ENCODE measurements at places on chromosomes 5 and 9.
A peak's percentile ranks its signal among the peaks of the same experiment; 100 is the strongest.

- no peak for DNase-seq
Observed at GRCh38 chr5:66322786-66323528, 178.9 kb downstream of the SREK1 start.

DNA sequence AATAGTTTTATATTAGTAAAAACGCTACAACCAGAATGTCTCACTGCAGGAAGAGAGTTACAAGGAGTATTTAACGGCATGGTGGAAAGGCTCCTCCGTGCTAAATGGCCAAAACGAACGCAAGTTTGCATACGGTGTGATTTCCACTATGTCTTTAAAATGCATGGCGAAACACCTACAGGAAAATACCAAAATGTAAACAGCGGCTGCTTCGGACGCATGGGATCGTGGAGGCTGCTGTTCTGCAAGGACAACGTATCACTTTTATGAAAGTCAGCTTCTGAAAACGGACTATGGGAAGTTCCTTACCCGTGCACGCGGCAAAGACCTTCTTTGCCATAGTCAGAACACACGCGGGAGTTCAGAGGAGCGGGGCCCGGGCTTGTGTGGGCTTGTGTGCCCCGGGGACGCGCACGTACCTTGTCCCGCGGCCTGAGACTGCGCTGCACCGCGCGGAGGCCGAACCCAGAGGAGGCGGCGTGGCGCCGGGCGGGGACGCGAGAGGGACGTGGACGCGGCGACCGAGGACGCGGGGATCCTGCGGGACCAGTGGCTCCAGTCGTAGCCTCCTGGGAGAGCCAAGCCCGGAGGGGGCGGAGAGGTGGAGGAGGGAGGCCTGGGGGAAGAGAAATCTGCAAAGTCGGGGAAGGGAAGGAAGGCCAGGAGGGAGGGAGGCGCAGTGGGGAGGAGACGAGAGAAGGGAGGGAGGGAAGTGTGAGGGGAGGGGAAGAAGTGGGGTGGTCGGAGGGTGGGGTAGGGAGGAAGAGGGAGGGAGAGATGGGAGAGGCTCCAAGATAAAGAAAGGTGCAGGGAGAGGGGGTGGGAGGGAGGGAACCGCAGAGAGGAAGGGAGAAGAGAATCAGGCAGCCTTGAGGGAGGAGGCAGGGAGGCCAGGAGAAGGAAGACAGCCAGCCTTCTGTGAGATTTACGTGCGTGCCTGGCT is at the start of gene CMBL:
CMBL (minus strand) TSS at position 697 of the 943 bp plus-strand sequence. CDS start 17,140 bp downstream, outside the sequence.
- peak; percentile 38 for DNase-seq

DNA sequence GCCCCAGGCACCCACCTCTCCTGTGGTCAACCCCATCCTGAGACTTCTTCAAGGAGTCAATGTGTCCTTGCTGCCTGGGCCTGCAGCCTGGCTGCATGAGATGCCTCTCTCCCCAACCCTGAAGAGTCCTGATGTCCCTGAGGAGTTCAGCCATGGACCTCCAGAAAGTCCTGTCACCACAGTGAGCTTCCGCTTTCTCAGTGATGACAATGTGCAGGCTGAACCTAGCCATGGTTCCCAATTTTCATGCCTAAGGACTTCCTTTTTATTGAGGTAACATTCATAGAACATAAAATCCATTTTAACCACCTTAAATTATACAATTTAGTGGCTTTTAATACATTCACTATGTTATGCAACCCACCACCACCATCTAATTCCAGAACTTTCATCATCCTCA is 29.1 kb downstream of the DAP start:
- DNase-seq: no peak

GRCh38 chr5:16510098-16510497 is 44.5 kb upstream of the ZNF622 start:
- no peak for DNase-seq

- no peak for DNase-seq
Observed at GRCh38 chr9:10479172-10479571, 133.6 kb downstream of the PTPRD start.

DNA sequence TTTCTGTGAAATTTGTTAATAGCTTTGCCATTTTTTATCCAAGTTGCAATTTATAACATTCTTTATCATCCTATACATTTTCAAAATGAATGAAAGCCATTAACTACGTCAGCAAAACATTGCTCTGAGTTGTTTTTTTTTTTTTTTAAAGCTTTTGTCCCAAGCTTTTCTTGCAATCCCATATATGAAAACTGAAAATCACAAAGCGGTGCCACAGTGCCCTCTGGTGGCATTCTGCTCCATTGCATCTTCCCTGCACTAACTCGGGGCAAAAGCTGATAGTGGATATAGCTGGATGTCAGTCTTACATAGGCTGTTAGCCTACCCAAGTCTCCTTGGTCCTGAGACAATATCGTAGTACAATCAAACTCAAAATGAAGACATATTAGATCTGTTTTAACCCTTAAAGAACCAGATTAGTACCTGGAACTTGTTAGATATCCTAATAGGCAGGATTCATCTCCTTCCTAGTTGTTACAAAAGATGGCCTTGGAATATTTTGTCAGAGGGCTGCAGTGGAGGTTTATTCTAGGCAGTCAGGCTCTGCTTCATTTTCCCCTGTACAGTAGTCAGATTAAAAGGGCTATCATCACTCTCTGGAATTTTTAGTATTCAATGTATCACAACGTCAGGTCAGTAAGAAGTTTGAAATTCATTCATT is 669.9 kb downstream of the PTPRD start:
- DNase-seq: peak; percentile 44

- no peak for DNase-seq
Observed at GRCh38 chr5:138466900-138467710, 1.8 kb downstream of the EGR1 start.

GRCh38 chr9:28270156-28270555 is 696.9 kb upstream of the C9orf72 start:
- DNase-seq: no peak

DNA sequence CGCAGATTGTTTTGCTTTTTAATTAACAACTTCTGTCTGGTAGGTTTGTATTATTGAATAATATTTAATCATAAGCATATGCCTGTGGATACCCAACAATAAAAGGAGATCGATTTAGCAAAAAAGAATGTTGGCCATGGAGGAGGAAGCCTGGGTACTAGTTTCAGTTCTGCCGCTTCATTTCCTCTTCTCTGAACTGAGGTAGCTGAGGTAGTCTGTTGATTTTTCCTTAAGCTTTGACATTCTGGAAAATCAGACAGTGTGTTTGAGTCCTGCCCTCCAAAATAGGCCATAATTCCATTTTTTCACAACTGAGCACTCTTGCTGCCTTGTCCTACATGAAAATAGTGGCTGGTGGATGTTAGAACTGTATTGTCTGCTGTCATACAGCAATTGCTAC is 6.0 kb upstream of the GPR21 start:
- no peak for DNase-seq

DNA sequence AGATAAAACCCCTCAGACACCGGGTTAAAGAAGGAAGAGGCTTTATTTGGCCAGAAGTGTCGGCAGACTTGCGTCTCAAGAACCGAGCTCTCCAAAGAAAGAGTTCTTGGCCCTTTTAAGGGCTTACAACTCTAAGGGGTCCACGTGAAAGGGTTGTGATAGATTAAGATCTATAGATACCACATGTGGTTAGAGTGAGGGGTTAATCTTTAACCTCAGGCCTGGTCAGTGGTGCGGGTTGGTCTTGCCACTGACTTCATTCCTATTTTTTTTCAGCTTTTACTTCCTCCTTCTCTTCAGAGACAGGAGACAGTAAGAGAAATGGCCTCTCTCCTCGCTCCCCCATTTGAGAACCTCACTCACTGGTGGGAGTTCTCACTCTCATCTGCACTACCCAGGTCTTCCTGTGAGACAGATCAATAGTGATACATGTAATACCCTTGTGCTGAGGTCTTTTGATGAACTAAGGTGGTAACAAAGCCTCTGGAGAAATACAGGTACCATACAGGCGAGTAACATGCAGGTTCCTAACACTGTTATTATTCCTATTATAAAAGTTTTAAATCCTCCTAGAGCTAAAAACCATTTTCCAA is 52.4 kb upstream of the COX7C start:
- DNase-seq: no peak

- DNase-seq: no peak
Observed at GRCh38 chr9:112241491-112241890, 66.4 kb upstream of the SUSD1 start.

DNA sequence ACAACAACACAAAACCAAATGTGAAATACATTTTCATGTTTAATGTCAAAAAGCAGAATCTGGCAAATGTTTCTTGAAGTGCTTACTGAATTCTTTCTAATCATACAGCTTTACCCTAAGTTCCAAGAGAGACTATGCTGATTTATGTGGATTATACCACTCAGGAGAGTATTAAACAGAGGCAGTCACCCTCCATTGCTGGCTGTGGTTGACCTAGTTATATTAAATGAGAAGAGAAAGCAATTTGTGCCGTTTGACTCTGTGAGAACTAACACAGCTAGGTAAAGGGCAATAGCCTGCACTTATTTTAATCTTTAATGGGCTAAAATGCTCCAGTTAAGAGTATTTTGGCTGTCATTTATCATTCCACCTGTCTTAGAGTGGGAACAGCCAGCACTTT is 62.6 kb downstream of the ELL2 start:
- no peak for DNase-seq

DNA sequence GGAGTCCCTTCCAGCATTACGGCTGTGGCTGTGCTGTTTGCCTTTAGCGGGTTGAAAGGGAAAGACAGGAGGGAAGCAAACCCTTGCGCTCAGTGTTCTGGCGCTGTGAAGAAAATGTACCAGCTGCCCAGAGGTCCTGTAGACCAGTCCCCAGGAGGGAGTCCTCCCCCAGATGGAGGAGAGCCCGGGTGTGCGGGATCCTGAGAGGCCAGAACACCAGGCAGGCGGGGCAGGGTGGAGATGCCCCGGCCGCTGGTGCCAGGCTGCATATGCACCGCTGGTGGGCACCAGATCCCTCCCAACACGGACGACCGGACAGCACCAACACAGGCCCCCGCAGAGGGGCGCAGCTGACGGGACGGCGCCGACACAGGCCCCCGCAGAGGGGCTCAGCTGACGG is 37.2 kb upstream of the SLC9A3 start:
- DNase-seq: no peak

- no peak for DNase-seq
Observed at GRCh38 chr9:134419684-134420076, 93.4 kb downstream of the RXRA start.

DNA sequence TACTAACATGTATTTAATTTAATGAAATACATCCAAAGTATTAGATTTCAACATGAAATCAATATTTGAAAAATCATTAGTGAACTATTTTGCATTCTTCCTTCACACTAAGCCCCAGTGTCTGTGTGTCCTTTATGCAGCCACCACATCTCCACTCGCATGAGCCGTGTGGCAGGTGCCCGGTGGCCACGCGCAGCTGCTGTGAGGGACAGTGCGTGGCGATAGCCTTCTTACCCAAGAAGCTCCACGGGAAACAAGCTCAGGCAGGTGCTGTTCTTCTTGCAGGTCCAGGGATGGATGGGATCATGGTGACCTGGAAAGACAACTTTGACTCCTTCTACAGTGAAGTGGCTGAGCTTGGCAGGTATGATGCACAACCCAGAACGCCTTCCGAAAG is 79.3 kb upstream of the OTULINL start:
- no peak for DNase-seq

DNA sequence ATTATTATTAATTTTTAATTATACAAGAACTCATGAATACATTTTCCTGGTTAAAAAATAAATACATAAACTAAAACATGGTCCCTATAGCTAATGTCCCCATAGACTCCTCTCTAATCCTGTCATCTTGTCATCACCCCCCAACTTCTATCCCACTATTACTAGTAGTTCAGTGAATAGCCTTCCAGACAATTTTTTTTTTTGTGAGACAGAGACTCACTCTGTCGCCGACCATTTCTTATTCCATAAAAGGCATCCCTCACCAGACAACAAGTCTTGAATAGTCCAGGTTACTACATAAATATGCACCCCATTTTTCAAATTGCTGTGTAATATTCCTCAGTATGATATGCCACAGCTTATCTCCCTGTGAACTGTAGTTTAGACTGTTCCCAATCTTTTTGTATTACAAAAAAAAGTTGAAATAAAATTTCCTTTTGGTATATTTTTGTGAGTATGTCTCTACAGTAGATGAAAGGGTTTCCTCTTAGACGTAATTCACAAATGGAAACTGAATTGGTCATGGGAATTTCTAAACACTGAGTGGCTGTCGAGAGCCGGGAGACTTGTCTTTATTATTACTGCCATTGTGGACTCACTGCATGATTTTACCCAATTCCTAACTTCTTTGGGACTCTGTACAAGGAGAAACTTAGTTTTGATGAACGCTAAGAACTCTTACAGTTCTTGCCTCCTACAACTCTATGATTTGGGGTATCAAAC is 6.4 kb upstream of the ABLIM3 start:
- no peak for DNase-seq

GRCh38 chr9:91777292-91777830 is 172.7 kb downstream of the ROR2 start:
- no peak for DNase-seq

- DNase-seq: no peak
Observed at GRCh38 chr5:161027763-161028162, 175.8 kb upstream of the ATP10B start.

DNA sequence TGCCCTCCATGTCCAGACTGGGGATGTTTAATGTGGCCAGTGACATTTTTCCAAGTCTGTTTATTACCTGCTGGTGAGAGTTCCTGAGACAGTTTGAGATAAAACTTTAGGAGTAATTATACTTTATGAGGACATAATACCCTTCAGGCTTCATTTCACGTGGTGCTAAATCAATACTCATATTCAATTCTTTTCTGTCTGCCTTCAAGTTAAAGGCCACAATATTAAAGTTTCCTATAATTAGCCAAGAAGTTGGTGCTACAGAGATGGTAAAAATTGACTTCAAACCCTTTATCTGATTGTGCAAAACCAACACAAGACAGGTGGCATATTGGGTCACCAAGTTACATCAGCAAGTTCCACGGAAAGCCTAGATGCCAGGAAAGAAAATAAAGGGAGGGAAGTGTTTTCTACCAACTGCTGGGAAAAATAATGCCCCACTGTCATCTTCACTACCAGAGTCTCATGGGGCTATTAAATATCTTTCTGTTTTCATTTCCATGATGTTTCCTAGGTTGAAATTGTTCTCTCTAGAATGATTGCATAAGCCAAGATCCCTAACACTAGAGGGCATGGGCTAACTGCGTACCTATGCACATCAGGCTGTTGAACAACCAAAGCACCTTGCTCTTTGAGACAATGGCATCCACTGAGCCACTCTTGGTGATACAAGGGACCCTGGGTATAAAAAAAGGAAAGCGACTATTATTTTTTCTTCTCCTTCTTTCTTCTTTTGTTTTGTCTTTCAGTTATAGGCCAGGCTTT is 68.7 kb downstream of the INSYN2B start:
- no peak for DNase-seq

GRCh38 chr5:25964009-25964372 is 1074.4 kb downstream of the CDH9 start:
- DNase-seq: no peak
